ENCODE measurements at places on chromosomes 5 and 9.

- no peak for DNase-seq
Measured at GRCh38 chr5:158382473-158382872, 523.5 kb upstream of the CLINT1 start.

DNA sequence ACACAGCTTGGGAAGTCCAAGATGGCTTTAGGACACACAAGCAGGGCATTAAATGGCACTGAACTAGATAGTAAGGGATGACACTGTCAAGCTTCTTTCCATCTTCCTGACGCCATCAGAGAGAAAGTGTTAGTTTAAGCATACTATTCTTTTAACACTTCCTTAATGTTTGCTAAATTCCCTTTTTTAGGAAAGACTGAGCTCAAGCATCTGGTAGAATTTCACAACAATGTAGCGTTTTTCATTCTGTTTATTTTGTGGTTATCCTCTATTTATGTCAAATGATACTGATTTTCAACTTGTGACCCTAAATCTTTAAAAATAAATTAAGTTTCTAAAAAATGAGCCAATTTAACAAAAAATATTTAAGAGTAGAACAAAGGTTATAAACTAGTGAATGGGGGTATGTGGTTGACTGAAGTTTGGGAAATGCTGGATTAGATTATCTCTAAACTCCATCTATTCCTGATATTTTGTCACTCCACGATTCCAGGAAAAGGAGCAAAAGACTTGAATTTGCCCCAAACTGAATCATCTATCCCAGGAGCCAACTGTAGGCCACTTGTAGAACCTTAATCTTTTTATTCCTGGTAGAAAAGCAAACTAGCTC, 147.4 kb upstream of the KLF9 start:
- no peak for DNase-seq

DNA sequence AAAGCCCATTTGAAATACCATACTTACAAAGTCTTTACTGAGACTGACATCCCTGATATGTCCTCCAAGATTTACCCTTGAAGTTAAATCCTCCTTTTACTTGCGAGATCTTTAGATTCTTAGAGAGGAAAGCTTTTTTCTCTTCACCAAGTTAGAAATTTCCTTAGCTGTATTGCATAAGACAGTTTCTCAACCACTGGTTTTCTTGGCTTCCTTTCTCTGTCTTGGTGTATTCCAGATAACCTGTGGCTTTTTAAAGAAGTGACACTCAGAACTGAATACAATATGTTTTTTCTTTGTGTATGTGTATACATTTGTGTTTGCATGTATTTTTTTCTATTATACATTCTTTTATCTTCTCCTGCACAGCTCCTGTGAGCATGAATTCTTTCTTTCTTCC, 65.0 kb downstream of the SNCAIP start:
- no peak for DNase-seq

- DNase-seq: no peak
Measured at GRCh38 chr5:2486373-2486772, 265.1 kb downstream of the IRX2 start.

GRCh38 chr5:141944076-141944475, 13.9 kb downstream of the PCDH12 start:
- no peak for DNase-seq

GRCh38 chr9:16864649-16865434, 5.6 kb downstream of the BNC2 start:
- no peak for DNase-seq

DNA sequence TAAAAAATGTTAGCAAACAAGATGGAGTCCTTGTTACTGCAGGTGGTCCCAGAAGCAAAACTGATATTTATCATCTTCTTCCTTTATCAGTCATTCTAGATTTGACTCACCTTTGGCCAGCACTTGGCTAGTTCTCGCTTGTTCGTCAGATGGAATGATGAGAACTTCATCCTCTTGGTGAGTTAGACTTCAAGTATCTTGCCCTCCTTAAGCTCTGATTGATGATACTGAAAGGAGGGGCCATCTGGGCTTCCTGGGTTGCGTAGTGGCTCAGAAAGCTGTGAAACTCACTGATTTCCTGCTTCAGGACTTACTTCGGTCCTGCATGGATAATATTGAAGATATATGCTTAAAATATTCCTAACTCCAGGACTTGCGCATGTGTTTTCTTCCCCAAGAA, 1248.2 kb upstream of the CDH9 start:
- no peak for DNase-seq

All from caudate nucleus (tissue), 63 donors.